Stimulated activated CD8-positive, alpha-beta memory T cell treated with anti-CD3 and anti-CD28 coated beads, Interleukin-2, amount 100 ng/mL, for 1 hour (primary cell): ENCODE measurements at places on chromosomes 6 and 20.

- no peak for DNase-seq
These were observed 34.9 kb downstream of the DYNLT1 start for GRCh38 chr6:158609455-158610155.

- no peak for DNase-seq
These were observed 12.3 kb downstream of the HMGN4 start for GRCh38 chr6:26550250-26550993.

DNA sequence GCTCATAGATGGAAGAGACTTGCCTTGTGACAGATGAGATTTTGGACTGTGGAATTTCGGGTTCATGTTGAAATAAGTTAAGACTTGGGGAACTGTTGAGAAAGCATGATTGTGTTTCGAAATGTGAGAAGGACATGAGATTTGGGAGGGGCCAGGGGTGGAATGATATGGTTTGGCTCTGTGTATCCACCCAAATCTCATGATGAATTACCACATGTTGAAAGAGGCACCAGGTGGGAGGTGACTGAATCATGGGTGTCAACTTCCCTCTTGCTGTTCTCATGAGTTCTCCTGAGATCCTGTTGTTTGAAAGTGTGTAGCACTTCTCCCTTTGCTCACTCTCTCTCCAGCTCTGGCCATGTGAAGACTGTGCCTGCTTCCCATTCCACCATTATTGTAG lies 17.9 kb downstream of the AHI1 start:
- DNase-seq, result no peak

GRCh38 chr6:33171016-33171879 lies 21.0 kb downstream of the COL11A2 start:
- DNase-seq, result no peak

GRCh38 chr20:6468423-6469116 lies 298.9 kb upstream of the BMP2 start:
- DNase-seq, result no peak

- no peak for DNase-seq
These were observed 1.2 kb downstream of the EYA2 start for GRCh38 chr20:46895906-46896242.

DNA sequence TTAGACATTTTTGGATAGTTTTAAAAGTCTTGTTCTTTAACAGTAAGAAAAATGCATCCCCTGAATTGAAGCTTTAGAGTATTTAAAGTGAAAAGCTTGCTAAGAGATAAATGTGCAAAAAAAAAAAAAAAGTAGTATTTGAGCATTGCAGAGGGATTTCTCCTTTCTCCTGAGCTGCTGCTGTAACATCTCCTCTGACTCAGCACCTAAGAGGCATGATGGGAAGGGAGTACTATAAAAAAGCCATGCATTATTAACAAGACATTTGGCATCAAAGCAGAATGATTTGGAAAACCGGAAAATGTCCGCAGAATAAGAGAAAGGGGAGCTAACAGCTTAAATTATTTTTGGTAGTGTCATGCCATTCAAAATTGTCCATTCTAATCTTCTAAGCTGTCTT lies 27.9 kb downstream of the B4GALT5 start:
- no peak for DNase-seq

GRCh38 chr6:27053738-27054137 lies 193.8 kb upstream of the PRSS16 start:
- no peak for DNase-seq

DNA sequence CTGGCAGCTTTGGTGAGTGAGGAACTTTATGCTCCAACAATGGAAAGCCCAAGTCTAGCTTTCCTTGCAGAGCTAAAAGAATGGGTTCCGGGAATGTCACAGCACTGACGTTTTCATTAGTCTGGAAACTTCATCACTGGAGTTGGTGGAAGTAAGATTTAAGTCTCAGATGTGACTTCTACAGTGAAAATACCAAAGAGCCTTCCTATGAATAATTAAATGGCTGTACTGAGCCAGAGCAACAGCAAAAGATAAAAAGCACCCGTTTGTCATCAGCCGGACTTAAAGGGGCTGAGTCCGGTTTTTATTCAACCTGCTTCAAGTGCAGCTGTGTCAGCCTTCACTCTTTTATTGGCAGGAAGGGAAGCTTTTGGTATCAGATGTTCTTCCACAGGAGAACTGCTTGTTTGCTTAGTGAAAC lies 46.5 kb upstream of the SHLD1 start:
- DNase-seq, result no peak

- DNase-seq, result no peak
These were observed 1397.8 kb upstream of the ADGRB3 start for GRCh38 chr6:67237277-67237676.

GRCh38 chr6:55886185-55886836 lies 10.9 kb upstream of the BMP5 start:
- DNase-seq, result no peak

DNA sequence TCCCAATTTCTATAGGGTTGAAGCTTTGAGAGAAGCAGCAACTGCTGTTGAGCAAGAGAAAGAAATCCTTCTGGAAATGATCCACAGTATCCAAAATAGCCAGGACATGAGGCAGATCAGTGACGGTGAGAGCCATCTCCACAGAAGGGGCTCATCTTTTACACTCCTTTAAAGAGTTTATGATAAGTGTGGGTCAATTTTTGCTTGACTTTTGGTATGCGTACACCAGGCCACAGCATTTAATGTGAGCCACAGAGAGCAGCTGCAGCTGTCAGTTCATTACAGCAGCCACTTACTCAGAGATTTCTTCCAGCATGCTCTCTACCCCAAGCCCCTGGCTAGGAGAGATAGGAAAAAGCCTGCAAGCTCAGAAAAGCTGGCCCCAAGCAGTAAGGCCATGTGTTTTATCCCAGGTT lies 9.9 kb downstream of the BAG2 start:
- DNase-seq, result no peak
